ENCODE measurements at places on chromosomes 1 and 21. TPM values are rescaled to one million over a fixed set of nuclear protein-coding genes. Genes with fewer than 3 reads are reported as not detected.

The TRNP1 gene
- 4.2 TPM for total RNA-seq

The GPR25 gene
- total RNA-seq, result 0.18 TPM

The ATXN7L2 gene
- total RNA-seq, result 16.3 TPM

- H3K36me3 ChIP-seq, result no peaks in the 10 kb centered on the region
- H3K27ac ChIP-seq, result no peak overlapping the region
- H3K4me3 ChIP-seq, result no peak overlapping the region
- H3K27me3 ChIP-seq, result no peaks in the 10 kb centered on the region
- DNase-seq, result no peak
These were observed 35.1 kb downstream of the NUAK2 start for GRCh38 chr1:205286335-205286950.

- H3K36me3 ChIP-seq, result no peaks in the 10 kb centered on the region
- no peaks in the 10 kb centered on the region for H3K27me3 ChIP-seq
- H3K27ac ChIP-seq, result no peak overlapping the region
- DNase-seq, result no peak
These were observed 44.2 kb upstream of the RGS7 start for GRCh38 chr1:241401156-241401555.

GRCh38 chr1:161816201-161816600, 50.1 kb downstream of the ATF6 start:
- no peak overlapping the region for H3K4me3 ChIP-seq
- peaks cover 11% of the 10 kb centered on the region for H3K36me3 ChIP-seq
- H3K27me3 ChIP-seq, result no peaks in the 10 kb centered on the region
- no peak for DNase-seq

DNA sequence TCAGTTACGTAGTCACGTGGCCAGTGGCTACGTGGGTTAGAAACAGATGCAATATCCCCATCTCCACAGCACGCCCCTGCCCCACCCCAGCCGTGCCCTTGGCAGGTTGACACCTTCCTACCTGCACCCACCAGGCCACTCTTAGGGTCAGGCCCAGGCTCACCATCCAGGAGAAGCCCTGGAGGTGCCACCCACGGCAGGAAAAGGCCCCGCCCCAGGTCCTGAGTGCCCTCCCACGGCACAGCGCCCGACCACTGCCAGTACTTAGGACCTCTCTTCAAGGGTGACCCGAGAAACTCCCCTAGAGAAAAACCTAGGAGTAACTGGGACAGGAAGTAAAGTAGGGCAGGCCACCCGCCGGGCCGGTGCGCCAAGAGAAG, 1.5 kb downstream of the C1orf35 start:
- peaks cover 12% of the 10 kb centered on the region for H3K4me1 ChIP-seq
- H3K36me3 ChIP-seq, result no peaks in the 10 kb centered on the region
- H3K27ac ChIP-seq, result no peak overlapping the region
- H3K27me3 ChIP-seq, result no peaks in the 10 kb centered on the region
- peak overlapping the region; percentile 80 for H3K4me3 ChIP-seq

DNA sequence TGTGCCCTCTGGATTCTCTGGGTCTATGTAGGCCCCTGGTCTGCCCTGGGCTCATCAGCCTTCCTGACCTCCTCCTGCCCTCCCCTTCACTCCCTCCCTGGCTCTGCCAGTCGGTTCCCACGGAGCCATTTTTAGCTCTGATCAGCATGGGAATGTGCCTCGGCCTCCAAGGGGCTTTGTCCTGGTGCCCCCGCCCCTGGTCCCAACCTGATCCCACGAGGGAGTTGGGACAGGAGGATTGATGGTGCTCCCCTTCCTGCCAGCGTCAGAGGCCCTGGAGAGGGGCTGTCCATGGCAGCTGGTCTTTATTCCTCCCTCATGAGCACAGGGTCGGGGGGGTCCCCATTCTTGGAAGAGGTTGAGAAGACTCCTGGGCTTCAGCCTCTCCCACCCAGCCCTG, 24.9 kb downstream of the ETNK2 start:
- H3K27me3 ChIP-seq, result no peaks in the 10 kb centered on the region
- H3K36me3 ChIP-seq, result peaks cover 46% of the 10 kb centered on the region
- peaks cover 32% of the 10 kb centered on the region for H3K4me1 ChIP-seq
- H3K27ac ChIP-seq, result no peak overlapping the region

GRCh38 chr1:36350659-36351226, 27.3 kb upstream of the EVA1B start:
- H3K4me3 ChIP-seq, result no peak overlapping the region
- H3K36me3 ChIP-seq, result no peaks in the 10 kb centered on the region
- no peaks in the 10 kb centered on the region for H3K4me1 ChIP-seq
- H3K27ac ChIP-seq, result no peak overlapping the region

GRCh38 chr1:56520016-56520601, 59.3 kb downstream of the PLPP3 start:
- no peak overlapping the region for H3K27ac ChIP-seq
- no peaks in the 10 kb centered on the region for H3K36me3 ChIP-seq
- DNase-seq, result no peak
- no peak overlapping the region for H3K4me3 ChIP-seq
- peaks cover 3% of the 10 kb centered on the region for H3K4me1 ChIP-seq
- no peaks in the 10 kb centered on the region for H3K27me3 ChIP-seq

- H3K27ac ChIP-seq, result no peak overlapping the region
- H3K27me3 ChIP-seq, result no peaks in the 10 kb centered on the region
- no peaks in the 10 kb centered on the region for H3K36me3 ChIP-seq
These were observed 28.4 kb downstream of the RRP1B start for GRCh38 chr21:43687566-43688399.

DNA sequence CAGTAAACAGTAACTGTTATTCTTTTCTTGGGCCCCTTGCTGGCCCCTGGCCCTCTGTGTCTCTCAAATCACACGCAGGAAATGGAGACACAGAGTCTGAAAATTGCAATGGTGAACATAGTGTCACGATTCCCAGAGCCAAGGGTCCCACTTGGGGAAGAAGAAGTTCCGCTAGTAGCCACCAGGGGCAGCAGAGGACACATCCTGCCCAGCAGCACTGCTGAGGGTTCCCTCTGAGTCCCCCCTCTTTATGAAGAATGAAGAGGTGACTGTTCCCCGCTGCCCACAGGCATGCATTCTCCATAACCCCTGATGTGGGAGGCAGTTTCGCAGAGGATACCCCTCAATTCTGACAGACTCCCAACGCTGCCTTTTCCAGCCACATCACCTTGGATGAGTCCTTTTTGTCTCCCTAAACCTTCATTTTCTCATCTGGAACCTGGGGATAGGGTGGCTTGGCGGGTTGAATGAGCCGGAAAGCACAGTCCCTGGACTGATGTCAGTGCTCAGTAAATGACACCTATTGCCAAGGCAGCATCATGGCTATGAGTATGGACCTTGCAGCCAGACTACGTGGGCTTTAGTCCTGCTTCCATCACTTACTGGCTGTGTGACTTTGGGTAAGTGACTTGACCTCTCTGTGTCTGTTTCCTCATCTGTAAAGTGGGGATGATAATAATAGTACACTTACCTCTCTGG, 238.0 kb upstream of the TMEM51 start:
- H3K27me3 ChIP-seq, result no peaks in the 10 kb centered on the region
- no peaks in the 10 kb centered on the region for H3K4me1 ChIP-seq
- H3K4me3 ChIP-seq, result no peak overlapping the region
- no peak overlapping the region for H3K27ac ChIP-seq

DNA sequence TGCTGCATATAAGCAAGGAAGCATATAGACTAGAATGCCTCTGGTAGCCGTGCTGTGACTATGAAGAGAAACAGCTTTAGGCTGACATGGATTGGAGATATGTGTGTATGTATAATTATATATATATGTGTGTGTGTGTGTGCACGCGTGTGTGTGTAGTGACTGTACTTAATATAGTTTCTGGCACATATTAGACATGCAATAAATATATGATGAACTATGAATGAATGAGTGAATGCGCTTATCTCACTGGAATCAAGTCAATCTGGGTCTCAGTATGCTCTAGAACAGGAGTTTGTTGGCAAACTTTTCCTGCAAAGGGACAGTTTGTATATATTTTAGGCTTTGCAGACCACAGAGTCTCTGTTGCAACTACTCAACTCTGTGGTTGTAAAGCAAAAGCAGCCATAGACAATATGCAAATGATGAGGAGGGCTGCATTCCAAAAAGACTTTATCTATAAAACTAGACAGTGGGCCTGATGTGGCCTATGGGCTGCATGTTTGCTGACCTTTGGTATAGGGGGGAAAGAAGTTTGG, 482.9 kb upstream of the USP24 start:
- no peaks in the 10 kb centered on the region for H3K4me1 ChIP-seq
- no peak overlapping the region for H3K4me3 ChIP-seq
- no peaks in the 10 kb centered on the region for H3K36me3 ChIP-seq
- no peaks in the 10 kb centered on the region for H3K27me3 ChIP-seq

- no peak overlapping the region for H3K27ac ChIP-seq
- H3K27me3 ChIP-seq, result no peaks in the 10 kb centered on the region
- no peak overlapping the region for H3K4me3 ChIP-seq
- no peaks in the 10 kb centered on the region for H3K36me3 ChIP-seq
- H3K4me1 ChIP-seq, result peaks cover 21% of the 10 kb centered on the region
These were observed 59.4 kb upstream of the NEK2 start for GRCh38 chr1:211734791-211735190.

DNA sequence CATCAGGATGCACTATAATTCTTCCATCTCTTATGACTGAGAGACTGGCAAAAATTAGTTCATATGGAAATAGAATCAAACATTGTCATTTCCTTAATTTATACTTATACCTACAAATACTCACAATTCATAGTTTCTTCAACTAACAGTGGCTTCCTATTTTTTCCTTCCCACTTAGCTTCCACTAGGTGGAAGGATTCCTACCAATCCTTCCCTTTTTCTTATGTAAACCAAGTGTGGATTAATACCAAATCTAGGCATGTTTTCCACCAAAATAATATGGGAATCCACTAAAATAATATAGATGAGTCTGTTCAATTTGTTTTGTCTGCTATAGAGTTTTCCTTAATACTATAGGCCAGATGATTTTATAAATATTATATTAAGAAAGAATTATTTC, 1537.1 kb downstream of the PLA2G4A start:
- H3K4me1 ChIP-seq, result no peaks in the 10 kb centered on the region
- no peak overlapping the region for H3K4me3 ChIP-seq
- no peaks in the 10 kb centered on the region for H3K27me3 ChIP-seq
- no peak for DNase-seq

GRCh38 chr1:225451840-225452515, 24.1 kb upstream of the LBR start:
- H3K4me3 ChIP-seq, result no peak overlapping the region
- H3K27ac ChIP-seq, result no peak overlapping the region
- DNase-seq, result no peak
- H3K36me3 ChIP-seq, result no peaks in the 10 kb centered on the region
